ENCODE measurements at places on chromosomes 6 and 20.

DNA sequence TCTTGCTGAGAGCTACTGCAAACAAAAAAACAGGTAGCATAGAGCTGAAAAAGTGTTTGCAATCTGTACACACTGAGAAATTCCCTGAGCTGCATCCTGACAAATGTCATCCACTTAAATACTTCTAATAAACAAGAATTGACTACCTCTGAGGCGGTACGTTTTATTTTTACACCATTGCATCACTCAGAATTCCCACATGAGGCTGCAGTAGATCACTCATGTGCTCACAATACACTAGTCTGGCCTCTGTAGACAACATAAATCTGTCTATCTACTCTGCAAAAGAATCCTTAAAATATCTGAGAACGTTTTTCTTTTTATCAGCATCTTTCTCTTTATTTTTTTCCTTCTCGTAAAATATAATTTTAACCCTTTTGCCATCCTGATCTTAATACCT lies 661.4 kb downstream of the EPHA7 start:
- no peak for DNase-seq

GRCh38 chr6:22447249-22448196 lies 121.8 kb upstream of the HDGFL1 start:
- no peak for DNase-seq

- DNase-seq: no peak
Observed at GRCh38 chr20:22698259-22698842, 114.0 kb upstream of the FOXA2 start.

- DNase-seq: no peak
Observed at GRCh38 chr20:37341632-37342031, 4.3 kb upstream of the SRC start.

GRCh38 chr6:111205502-111205901 lies 118.2 kb downstream of the SLC16A10 start:
- no peak for DNase-seq

DNA sequence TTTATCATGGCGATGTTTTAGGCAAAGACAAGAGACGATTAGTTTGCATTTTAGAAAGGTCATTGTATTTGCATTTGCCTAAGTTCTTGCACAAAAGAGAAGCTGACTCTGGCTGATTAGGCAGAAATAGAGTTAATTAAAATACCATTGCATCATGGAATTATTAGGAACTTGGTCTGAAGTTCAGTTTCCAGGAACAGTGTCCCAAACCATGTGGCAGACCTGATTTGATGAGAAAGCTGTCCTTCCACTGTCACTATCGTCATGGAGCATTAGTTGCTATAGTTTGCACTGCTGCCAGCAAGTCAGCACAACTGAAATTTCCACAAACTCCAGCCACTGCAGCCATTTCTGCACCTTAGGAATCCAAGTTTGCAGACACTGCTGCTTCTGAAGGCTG lies 24.3 kb upstream of the MCUR1 start:
- no peak for DNase-seq

- DNase-seq: no peak
Observed at GRCh38 chr20:33769043-33769442, 37.2 kb downstream of the ZNF341 start.

- no peak for DNase-seq
Observed at GRCh38 chr6:17867880-17868279, 119.6 kb downstream of the KIF13A start.

DNA sequence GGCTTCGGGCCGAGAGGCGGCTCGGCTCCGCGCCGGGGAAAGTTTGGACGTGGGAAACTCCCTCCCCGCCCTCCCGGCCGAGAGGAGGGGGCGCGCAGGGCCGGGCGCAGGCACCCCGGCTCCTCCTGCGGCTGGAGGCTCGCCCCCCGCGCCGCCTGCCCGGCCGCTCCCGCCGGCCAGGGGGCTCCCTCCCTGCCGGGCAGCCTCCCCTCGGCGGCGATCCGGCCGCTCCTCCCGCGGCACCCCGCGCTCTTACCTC lies 370 bp downstream of the CDH22 start:
- DNase-seq: no peak

DNA sequence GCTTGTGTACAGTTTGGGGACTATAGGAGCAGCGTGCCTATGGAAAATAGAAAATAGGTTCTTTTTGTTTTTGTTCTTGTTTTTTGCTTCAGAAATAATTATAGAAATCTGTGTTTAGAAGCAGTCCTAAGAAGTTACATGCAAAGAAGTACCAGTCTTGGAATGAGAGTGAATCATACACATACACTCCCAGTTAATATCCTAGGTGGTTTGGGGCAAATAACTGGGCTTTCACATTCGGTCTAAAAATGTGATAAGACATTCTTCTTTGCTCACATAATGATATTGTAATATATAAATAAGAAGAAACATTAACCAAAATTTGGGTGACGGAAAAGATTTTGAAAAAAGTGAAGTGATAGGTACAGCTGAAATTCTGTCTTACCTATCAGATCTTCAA lies 61.0 kb downstream of the ENPP1 start:
- no peak for DNase-seq

- DNase-seq: no peak
Observed at GRCh38 chr20:2708073-2708415, 15.5 kb downstream of the EBF4 start.
